H9 (cell line): ENCODE measurements at places on chromosomes 5 and 9. TPM values are rescaled to one million over a fixed set of nuclear protein-coding genes. Genes with fewer than 3 reads are reported as not detected.

The TUBB4B gene
- total RNA-seq, result 378 and 386 TPM in 2 replicates

The PPP3R2 gene
- not detected in 2 replicates for total RNA-seq

GRCh38 chr5:177596775-177597238, 3.1 kb upstream of the B4GALT7 start:
- DNase-seq, result no peak

DNA sequence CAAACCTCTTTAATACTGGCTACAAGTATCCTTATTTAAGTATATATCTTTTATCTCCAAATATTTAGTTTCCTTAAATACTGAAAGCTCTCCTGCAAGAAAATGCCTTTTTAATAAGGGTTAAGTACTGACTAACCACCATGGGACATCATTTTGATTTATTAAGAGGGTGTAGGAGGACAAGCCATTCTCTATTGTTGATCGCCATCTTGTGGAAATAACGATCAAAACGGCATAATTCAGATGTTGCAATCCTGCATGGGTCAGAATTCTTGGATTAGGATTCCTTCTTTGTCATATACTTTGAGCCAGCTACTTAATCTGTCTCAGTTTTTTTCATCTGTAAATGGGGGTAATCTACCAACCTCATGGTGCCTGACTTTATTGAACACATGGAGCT, 28.7 kb upstream of the C5orf46 start:
- DNase-seq, result no peak

GRCh38 chr9:89277454-89277853, 33.5 kb upstream of the CKS2 start:
- DNase-seq, result no peak

- DNase-seq, result no peak
Observed at GRCh38 chr5:160887780-160888179, 35.8 kb upstream of the ATP10B start.

GRCh38 chr5:135160036-135160675, 126.1 kb upstream of the PITX1 start:
- no peak for DNase-seq

DNA sequence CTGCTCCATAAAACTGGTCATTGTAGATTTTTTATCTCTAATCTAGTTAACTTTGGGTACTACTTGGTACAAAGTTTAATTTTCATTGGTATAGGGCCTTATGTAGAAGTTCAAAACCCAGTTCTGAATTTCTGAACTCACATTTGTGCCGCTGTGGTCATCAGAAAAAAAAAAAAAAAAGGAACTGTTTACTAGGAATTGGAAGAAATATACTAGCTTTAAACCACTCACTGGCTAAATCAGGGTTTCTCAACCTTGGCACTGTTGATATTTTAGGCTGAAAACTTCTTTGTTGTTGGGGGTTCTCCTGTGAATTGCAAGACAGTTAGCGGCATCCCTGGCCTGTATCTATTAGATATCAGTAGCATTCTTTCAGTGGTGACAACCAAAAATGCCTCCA, 4.1 kb upstream of the ZFYVE16 start:
- DNase-seq, result no peak
